ENCODE measurements at places on chromosomes 3 and 15.

DNA sequence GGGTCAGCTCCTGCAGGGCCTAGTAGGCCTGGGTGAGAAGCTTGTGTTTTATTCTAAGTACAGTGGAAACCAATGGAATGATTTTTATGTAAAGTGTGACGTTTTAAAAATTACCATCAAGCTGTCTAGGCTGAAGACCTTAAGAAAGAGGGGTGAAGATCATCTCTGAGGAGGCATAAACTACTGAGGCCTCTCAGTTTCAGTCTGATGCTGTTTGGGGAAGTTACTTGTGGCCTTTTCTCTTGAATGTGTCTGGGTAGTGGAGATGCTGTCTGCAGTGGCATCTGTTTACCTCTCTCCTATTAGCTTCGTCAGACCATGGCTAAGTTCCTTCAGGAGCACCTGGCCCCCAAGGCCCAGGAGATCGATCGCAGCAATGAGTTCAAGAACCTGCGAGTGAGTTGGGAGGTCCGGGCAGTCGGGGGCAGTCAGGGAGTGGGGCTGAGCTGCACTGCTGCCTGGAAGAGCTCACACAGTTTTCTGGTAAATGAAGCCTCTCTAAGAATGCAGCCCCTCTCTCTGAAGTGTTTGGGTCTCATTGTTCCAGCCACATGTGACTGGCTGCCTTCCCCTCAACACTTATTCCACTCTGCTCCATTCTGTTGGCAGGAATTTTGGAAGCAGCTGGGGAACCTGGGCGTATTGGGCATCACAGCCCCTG, 1.9 kb downstream of the IVD start:
- DNase-seq = no peak

GRCh38 chr15:57758560-57758959, 52.0 kb downstream of the POLR2M start:
- no peak for DNase-seq

DNA sequence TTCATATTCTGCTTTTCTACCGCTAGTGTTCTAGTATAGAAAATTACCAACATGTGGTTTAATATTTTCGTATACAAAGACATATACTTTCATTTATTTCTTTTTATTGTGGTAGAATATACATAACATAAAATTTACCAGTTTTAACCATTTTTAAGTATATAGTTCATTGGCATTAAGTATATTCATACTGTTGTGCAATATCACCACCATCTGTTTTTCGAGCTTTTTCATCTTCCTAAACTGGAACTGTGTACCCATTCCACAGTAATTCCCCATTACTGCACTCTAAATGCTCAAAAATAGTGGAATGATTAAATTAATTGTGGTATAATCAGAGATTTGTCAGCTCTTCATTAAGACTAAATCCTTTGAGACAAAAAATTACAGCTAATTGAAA, 62.9 kb downstream of the ECT2 start:
- no peak for DNase-seq

DNA sequence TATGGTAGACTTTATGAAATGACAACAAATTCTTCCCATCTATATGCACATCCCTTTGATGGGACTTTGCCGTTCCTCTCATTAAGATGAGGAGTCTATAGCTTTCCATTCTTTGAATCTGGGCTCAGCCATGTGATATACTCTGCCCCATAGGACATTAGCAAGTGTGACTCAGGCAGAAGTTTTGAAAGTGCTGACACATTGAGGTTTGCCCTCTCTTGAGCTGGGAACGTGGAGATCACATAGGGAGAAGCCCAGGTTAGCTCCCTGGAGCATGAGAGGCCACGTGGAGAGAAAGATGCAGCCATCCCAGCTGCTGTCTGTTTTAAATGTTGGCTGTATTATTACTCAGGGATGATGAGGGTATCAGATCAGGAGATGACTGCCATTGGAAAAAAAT, 67.7 kb upstream of the OXTR start:
- no peak for DNase-seq

DNA sequence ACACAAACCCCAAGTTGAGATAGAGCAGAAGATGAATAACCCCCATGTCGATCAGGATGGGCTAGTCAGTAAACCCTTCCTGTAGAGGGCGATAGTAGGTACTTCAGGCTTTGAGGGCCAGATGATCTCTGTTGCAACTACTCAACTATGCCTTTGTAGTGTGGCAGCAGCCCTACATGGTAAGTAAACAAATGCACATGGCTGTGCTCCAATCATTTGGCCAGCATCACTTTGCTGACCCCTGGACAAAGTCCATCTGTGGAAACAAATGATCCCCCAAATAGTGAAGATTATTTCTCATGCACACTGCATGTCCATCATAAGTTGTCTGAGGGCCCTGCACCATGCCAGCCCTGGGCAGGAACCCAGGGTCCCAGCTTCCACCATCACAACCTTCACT, 402.2 kb upstream of the PROK2 start:
- DNase-seq = no peak

DNA sequence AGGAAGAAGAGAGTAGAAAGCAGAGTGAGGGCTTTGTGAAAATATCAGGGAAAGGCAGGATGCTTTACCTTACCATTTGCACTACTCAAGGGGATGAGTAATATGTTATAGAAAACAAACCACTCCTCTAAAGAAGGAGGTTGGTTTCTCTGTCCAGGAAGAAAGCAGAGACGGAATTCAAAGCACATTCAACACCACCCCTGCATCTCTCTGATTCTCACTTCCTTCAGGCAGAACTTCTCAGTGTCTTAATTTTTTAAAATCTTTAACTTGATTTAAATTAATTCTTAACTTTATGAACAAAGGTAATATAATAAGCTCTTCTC, 82.4 kb downstream of the NR2F2 start:
- DNase-seq = no peak

DNA sequence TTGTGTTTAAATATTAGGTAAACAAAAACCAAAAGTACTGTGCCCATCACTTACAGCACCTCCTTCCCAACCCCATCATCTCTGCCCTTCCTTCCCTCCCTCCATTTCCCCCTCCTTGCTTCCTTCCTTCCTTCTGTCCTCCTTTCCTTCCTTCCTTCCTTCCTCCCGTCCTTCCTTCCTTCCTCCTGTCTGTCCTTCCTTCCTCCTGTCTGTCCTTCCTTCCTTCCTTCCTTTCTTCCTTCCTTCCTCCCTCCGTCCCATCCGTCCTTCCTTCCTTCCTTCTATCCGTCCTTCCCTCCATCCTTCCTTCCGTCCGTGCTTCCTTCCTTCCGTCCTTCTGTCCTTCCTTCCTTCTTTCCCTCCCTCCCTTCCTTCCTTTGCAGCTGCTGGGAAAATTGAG, 67.8 kb upstream of the SIAH2 start:
- no peak for DNase-seq

- no peak for DNase-seq
Measured at GRCh38 chr15:100095541-100096247, 246.1 kb downstream of the ADAMTS17 start.

- no peak for DNase-seq
Measured at GRCh38 chr3:42094128-42094527, 3.0 kb downstream of the TRAK1 start.

DNA sequence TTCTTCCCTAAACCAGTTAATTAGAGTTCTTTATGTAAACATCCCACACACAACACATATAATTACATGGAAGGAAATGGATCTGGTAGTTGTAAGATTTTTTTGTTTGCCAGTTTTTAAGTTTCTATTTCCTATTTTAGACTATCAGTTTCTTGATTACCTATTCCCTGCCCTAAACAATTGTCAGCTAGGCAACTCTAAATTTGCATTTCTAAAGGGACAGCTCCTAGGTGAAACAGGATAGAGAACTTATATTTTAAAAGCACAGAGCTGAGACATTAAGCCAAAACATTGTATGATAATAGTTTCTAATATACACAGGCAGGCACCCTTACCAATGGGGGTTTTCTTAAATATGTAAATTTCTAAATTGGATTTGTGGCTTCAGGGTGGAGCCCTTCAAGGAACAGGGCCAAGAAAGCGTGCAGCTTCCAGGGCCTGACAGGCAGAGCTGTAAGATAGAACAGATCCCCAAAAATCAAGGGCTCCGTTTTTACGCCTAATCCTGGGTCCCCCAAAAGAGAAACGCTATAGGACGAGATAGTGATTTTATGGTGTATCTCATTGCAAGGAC, 8.9 kb downstream of the LEKR1 start:
- no peak for DNase-seq

DNA sequence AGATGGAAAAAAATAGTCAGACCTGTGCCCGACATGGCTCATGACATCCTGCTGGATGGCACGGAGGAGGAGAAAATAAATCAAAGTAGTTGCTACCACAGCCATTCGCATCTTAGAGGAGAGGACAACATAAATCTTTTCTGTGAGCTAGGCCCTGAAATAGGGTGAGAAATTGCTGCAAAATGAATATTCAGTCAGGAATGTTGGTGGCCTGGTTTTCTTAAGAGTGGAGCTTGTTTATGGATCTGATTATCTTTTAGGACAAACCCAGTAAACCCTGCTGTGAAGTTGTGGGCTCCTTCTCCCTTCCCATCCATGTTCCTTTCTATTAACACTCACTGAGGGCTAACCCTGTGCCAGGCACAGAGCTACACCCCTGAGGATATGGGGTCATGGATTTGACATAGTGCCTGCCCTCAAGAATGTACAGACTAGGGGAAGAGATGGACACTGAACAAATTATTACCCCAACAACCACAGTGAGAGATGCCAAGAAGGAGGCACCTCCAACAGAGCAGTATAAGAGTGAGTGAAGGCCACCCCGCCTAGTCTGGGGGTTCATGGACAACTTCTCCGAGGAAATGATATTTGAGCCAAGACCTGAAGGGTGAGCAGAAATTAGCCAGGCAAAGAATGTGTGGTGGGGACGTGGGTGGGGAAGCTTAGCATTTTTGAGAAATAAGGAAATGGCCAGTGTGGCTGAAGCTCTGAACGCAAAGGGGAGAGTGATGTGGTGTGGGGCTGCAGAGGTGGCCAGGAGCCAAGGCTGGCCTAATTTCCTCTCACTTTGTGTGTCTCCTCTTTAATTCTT, 68.9 kb upstream of the ARL8B start:
- no peak for DNase-seq

DNA sequence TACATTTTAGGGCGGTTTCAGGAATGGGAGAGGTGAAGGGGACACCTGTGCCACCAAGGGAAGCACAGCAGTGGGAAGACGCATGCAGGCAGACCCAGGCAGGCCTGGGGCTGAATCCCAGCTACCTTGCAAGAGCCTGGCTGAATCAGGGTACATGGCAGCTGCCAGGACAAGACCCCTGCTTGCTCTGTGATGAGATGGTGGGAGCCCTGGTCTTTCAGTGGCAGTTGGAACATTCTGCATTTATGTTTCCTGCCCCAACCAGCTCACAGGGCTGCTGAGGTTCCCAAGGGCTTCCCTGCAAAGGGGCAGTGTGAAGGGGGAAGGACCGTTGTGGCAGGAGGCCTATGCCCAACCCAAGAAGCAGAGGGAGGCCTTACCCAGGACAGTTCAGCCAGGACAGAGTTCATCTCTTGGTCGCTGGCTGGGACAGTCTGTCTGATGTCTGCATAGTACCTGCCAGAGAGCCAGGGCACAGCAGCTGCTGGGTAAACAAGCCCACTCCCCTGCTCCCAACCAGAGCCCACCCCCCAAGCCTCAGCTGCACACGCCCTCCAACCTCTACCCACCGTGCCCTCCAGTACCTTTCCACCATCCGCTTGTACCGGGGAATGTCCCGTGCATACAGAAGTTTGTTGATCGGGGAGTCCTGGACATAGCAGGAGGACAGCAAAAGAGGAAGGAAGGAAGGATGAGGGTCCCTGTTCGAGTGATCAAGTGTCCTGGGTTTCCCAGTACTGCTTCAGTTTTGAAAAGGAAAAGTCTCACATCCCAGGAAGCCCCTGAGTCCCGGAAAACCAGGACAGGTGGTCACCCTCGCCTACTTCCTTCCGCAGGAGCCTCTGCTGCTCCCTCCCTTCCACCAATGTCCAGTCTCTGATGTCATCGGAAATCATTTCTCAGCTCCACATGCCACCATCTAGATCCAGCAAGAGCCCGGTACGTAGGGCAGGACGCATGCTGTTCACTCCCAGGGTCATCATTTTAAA, 23.1 kb downstream of the PLXNB1 start:
- no peak for DNase-seq

DNA sequence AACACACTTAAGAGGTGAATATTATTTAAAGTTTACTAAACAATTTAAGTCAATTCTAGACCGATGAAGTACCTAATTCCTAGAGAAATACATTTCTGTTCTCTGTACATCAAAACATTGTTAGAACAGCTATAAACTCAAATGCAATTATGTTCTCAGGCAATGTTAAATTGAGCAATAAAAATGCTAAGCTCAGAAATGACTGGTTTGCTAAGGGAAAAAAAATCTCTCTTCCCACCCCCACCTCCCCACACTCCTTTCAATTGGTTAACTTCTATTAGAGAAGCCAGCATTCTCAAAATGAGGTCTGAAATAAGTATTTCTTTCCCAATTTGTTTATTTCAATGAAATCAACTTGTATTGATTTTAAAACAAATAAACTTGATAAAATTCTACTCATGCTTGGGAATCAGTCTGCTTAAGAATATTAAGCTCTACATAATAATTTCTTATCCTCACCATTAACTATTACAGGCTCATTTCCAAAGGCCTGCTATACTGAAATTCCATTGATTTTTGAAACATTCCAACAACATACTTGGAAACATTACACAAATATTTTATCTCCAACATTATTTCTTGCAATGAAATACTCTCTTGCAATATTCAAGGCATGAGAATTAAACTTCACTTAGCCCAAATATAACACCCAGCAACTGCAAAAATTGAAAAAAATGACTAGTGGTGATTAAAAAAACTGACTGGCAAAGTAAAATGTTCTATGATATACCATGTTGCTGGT, 22.6 kb downstream of the TSPAN3 start:
- no peak for DNase-seq

DNA sequence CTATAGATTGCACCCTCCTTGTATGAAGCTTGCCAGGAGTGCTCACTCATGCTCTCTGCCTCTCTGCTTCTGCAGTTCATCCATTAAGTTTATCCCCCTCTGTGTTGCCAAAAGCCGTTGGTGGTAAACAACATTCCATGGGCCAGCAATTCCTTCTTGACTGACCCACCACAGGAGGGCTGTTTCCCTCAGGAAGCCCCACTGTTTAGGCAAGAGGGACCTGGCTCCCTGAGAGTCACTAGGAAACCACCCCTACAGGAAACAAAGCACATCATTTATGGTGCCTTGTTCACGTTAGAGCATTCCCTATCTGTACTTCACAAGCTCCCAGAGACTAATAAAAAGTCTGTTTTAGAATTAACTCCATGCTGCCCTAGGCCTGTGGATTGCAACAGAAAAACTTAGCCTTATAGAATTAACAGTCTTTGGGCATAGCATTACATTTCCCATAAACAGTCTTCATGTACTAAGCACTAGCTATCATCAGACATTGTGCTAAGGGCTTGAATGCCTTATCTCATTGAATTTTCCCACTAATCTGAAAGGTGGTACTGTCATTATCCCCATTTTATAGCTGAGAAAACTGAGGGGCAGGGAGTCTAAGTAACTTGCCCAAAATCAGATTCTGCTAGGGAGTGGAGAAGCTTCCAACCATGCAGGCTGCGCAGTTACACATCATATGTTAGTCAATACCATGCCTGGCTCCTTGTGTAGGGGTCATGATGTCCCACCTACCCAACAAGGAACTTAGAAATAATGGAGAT, 149.9 kb downstream of the SHQ1 start:
- DNase-seq = no peak

GRCh38 chr3:11544412-11545181, 99.1 kb downstream of the VGLL4 start:
- no peak for DNase-seq

- DNase-seq = no peak
Measured at GRCh38 chr3:14847613-14848541, 29.1 kb downstream of the FGD5 start.

- DNase-seq = no peak
Measured at GRCh38 chr15:59998950-59999611, 5.0 kb upstream of the FOXB1 start.

GRCh38 chr3:29353807-29354206, 72.9 kb downstream of the RBMS3 start:
- DNase-seq = no peak

Measured in amygdala (tissue), 56 donors.